Mucosa of gallbladder (tissue), 1 donor: ENCODE measurements at places on chromosomes 13 and 19. TPM values are rescaled to one million over a fixed set of nuclear protein-coding genes. Genes with fewer than 3 reads are reported as not detected.

Gene JAK3
- 13.4 TPM for total RNA-seq

Gene TJP3
- total RNA-seq, result 141 TPM

Gene VSTM1
- not detected for total RNA-seq

Gene ICAM4
- 0.72 TPM for total RNA-seq

Gene ZNF442
- total RNA-seq, result 3.4 TPM

Gene KLF5
- 164 TPM for total RNA-seq

DNA sequence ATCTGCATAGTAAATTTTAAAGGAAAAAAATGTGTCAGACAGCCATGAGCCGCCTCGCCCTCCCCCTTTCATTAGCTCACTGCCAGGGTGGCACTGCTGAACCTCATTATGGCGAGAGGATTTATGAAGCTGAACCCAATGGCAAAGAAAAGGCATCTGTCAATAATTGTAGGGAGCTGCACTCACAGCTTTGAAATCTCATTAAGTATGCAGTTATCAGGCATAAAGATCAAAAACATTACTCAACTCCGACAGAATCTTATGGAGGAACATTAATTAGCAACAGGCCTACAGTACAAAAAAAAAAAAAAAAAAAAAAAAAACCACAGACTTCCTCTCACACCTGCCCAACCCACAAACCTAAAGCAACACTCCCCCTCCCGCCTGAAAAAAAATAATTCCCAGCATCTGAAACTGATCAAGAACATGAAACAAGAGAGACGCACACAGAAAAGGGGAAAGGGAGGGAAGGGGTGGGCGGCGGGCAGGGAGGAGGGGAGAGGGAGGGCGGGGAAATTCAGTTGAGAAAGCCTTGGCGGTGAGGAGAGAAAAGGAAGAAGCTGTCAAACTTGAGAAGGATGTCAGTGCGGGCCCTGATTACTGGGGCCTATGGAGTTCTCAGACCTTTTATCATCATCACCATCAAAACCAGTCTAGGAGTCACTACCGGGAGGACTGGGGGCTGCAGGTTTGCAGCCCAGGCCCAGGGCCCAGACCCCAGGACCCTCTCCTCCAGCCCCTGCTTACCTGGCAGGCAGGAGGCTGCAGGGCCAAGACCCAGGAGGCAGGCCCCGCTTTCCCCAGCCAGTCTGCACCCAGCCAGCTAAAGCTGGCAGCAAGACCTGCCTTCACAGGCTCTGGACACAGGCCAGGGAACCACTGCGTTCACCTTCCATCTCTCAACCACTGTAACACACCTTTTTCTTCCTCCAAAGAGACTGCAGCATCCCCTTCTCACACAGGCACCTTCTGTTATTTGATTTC lies 8.9 kb downstream of the TSHZ3 start:
- DNase-seq, result no peak

DNA sequence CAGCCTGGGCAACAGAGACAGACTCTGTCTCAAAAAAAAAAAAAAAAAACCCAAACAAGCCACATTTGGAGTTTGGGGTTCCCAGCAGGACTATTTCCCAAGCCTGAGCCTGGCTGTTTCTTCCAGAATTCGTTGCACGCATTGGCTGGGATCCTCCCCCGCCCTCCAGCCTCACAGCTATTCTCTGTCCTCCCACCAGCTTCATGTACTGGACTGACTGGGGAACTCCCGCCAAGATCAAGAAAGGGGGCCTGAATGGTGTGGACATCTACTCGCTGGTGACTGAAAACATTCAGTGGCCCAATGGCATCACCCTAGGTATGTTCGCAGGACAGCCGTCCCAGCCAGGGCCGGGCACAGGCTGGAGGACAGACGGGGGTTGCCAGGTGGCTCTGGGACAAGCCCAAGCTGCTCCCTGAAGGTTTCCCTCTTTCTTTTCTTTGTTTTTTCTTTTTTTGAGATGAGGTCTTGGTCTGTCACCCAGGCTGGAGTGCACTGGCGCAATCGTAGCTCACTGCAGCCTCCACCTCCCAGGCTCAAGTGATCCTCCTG lies 26.7 kb downstream of the LDLR start:
- DNase-seq, result no peak

GRCh38 chr19:19276386-19276785 lies 3.3 kb upstream of the TM6SF2 start:
- DNase-seq, result peak; percentile 27

DNA sequence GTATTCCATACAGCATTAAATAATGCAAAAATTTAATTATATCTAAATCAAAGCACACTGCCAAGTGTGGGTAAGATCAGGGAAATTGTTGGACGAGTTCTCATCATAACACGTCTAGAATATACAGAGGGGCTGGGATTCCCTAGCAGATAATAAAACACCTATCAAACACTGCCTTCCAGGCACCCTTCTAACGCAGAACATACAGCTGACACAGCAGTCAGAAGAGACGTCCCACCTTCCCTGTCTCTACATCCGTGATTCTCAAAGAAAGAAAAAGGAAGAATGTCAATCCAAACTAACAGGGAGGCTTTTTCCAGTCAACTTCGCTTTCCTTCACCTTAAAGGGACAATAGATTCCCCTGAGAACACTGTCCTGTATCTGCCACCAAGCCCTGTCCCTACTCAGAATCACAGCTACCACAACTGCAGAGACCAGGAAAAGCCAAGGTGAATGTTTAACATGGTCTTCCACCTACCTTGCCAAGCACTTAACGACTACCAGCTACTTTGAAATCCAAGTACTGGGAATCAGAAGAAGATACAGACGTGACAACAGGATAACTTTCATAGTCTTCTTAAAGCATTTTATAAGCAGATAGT lies 38.5 kb downstream of the TBC1D4 start:
- DNase-seq, result peak; percentile 27

- peak; percentile 26 for DNase-seq
Observed at GRCh38 chr19:45613926-45614725, 12.1 kb upstream of the GPR4 start.

GRCh38 chr19:10505583-10506229 lies 2.5 kb upstream of the KEAP1 start:
- DNase-seq, result peak; percentile 79

- no peak for DNase-seq
Observed at GRCh38 chr13:114311387-114311786, 2.9 kb upstream of the CHAMP1 start.

DNA sequence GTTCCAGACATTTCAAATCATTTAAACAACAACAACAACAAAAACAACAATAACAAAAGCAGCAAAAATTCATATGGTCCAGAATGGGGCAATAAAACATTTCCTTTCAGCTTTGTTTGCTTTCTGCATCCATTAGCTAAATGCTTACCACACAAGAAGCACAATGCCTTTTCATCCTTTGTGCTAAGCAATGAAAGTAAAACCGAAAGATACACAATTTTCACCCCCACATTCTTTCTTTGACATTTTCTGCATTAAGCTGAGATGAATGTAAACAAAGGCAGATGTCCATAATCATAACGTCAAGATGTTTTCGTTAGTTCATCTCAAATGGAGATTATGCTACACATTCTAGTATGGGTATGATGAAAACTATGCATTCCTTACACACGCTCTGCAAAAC lies 568.5 kb downstream of the SLITRK6 start:
- DNase-seq, result no peak

DNA sequence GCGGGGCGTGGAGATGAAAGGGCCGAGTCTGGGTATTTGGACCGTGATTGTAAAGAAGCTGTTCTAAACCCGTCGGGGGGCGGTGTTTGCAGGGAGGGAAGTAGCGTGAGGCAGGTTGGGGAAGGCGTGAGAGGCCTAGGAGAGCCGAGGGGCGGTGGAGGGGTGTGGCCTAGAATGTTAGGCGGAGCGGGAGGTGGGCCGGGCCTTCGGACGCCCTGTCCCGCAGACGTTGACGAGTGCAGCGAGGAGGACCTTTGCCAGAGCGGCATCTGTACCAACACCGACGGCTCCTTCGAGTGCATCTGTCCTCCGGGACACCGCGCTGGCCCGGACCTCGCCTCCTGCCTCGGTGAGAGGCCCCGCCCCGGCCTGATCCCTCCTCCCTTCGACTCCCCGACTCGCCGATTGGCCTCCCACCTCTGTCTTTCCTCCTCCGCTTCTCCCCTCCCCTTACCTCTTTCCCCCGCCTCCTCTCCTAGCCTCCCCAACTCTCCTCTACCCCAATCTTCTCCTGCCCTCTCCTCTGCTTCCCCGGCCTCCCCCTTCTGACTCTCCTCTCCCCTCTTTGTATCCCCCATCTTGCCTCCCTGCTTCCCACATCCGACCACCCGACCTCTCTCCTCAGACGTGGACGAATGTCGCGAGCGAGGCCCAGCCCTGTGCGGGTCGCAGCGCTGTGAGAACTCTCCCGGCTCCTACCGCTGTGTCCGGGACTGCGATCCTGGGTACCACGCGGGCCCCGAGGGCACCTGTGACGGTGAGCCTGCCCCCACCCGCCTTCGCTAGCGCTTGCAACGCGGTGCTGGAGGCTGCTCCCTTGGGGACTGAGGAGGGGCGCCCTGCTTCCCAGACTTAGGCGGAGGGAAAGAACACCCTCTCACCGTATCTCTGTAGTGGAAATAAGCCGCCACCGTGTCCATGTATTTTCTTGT lies 12.8 kb downstream of the LTBP4 start:
- DNase-seq, result peak; percentile 80

DNA sequence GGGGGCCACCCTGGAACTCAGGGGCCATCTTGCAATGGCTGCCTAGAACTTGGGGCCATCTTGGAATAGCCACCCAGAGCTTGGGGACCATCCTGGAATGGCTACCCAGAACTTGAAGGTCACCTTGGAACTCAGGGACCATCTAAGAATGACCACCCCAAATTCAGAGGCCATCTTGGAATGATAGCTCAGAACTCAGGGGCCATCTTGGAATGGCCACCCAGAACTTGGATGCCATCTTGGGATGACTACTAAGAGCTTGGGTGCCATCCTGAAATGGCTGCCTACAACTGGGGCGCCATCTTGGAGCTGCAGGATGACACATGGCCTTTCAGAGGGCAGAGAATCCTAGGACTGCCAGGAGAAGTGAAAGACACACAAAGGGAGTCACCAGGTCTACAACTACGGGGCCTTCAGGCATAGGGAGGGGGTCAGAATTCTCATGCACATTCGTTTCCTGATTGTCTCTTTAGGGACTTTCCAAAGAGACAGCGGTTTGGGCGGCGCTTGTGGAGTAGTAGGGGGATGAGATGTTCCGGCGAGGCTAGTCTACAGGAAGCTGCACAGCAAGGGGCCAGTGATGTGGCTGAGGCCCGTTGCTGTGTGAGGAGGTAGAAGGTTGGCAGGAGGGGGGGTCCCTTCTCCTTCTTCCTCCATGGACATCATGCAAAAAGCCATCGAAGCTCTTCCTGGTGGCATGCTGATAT lies 125.0 kb downstream of the IER2 start:
- DNase-seq, result no peak

- DNase-seq, result no peak
Observed at GRCh38 chr13:24746618-24747247, 17.2 kb upstream of the RNF17 start.

DNA sequence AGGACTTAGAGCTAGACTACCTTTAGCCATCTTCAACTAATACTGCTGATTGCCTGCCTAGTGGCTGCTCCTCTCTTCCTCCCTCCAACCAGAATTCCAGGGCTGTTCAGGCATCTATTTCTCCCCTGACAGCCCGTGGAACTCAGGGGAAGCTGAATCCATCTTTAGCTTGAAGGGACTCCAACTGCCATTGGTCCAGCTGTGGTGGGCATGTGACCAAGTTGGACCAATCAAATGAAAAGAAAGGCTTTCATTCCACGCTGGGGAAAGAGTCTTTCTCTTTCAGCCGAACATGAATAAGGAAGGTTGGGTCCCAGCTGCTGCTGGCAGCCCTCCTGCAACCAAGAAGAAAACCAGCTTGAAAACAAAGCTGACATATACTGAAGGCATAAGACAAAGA lies 168.5 kb upstream of the OBI1 start:
- DNase-seq, result no peak

DNA sequence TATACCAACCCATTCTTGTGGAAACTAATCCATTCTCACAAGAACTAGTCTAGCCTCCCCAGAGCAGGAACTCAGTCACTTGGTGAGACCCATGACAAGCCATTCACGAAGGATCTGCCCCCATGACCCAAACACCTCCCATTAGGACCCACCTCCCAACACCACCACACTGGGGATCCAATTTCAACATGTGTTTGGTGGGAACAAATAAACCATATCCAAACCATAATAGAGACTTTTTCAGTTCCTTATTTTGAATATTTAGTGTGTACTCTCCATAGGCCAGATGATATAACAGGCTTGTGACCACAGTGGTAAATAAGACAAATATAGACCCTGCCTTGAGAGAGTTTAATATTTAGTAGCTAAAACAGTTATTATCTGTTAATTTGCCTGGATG lies 227.5 kb upstream of the SERP2 start:
- DNase-seq, result no peak

DNA sequence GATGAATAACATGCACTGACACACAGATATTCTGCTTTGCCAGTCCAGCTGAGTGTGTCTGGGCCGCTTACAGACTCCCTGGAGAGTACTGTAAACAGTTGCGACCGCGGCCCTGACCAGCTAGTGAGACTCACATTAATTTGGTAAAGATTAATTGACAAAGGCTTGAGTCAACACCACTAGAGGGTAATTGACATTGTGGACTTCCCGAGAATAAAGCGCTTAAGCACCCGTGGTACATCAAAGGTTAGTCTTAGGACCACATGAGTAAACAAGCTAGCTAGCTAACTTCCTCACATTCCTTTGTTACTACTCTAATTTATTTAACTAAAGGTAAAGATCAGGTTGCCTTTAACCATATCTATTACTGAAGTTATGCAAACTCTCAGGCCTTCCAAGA lies 624.4 kb upstream of the ARGLU1 start:
- peak; percentile 46 for DNase-seq

- DNase-seq, result no peak
Observed at GRCh38 chr13:91141543-91142061, 205.9 kb upstream of the MIR17HG start.

DNA sequence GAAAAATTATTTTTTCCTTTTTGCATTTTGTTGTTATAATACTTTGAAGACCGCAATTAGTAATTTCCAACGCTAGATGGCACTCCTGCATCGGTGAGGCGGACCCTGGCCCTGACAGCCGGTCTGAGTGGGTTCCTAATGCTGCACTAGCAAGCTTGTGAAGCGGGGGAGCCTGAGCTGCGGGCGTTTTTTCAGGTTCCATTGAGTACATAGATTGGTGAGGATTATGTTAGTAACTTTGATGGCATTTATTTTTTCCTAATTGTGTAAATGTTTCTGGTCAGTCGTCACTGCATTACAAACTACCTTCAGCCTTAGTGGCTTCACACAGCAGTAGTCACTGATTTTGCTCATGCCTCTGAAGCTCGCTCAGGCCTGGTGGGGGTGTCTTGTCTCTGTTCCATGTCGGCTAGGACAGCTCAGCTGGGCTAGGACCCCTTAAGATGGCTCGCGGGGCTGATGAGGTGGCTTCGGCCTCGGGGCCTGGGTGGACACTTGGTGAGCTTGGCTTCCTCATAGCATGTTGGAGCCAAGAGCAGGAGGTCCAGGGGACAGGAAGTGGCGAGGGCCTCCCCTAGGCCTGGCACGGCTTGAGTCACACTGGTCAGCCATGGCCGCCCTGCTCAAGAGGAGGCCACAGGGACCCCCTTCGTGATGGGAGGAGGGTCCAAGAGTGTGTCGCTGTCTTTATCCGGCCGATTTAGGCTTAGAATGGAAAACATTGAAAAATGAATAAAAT lies 25.0 kb downstream of the ERCC5 start:
- peak; percentile 59 for DNase-seq
